ENCODE measurements at places on chromosomes 12 and 14.
A peak's percentile ranks its signal among the peaks of the same experiment; 100 is the strongest.

GRCh38 chr12:105907982-105908381, 230.8 kb downstream of the NUAK1 start:
- DNase-seq = no peak

- DNase-seq = no peak
These were observed 117.0 kb upstream of the SLCO1C1 start for GRCh38 chr12:20578142-20578541.

DNA sequence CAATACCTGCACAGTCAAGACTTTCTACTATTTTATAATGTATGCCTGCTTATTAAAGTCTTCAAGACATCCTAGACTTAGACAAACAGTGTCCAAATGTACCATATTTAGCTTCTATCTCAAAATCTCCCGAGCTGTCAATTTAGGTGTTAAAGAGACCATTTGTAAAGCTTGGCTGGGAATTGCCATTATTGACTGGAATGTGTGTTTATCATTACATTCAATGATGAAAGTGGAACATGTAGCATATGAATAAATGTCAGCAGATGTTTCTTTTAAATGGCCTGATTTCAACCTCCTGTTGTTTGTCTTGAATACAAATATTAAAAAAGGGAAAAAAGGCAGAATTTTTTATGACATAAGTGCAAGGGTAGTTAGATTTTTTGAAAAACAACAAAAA, 572.3 kb downstream of the PRKD1 start:
- DNase-seq = no peak

GRCh38 chr12:115037830-115038229, 353.9 kb upstream of the TBX3 start:
- DNase-seq = no peak

- no peak for DNase-seq
These were observed 372.5 kb upstream of the DDHD1 start for GRCh38 chr14:53525608-53526007.

- no peak for DNase-seq
These were observed 36.0 kb downstream of the SYNDIG1L start for GRCh38 chr14:74389980-74390379.

DNA sequence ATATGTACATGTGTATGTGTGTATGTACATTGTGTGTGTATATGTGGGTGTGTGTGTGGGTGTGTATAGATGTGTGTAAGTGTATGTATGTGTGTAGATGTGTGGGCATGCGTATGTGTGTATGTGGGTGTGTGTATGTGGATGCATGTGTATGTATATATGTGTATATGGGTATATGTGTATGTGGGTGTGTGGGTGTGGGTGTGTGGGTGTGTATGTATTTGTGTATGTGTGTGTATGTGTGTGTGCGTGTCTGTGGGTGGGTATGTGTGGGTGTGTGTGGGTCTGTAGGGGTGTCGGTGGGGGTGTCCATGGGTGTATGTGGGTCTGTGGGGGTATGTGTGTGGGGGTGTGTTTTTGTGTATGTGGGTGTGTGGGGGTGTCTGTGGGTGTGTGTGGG, 101.6 kb downstream of the PIWIL1 start:
- DNase-seq = no peak

GRCh38 chr14:73338551-73338950, 101.2 kb downstream of the PAPLN start:
- no peak for DNase-seq

DNA sequence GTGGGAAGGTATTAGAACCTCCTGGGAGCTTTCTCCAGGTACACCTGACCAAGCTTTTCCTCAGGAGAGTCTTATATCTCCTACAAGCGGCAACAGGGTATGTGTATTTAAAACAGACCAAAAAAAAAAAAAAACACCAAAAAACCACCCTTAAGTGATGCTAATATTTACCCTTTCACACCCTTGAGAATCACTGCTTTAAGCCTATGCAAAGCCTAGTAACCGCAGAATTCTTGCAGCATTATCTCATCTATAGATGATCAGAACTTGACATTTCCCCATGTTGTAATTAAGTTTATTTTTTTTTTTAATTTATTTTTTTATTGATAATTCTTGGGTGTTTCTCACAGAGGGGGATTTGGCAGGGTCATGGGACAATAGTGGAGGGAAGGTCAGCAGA, 19.3 kb downstream of the ZNF641 start:
- DNase-seq = no peak

GRCh38 chr12:62739266-62740015, 195.5 kb downstream of the PPM1H start:
- DNase-seq = no peak

DNA sequence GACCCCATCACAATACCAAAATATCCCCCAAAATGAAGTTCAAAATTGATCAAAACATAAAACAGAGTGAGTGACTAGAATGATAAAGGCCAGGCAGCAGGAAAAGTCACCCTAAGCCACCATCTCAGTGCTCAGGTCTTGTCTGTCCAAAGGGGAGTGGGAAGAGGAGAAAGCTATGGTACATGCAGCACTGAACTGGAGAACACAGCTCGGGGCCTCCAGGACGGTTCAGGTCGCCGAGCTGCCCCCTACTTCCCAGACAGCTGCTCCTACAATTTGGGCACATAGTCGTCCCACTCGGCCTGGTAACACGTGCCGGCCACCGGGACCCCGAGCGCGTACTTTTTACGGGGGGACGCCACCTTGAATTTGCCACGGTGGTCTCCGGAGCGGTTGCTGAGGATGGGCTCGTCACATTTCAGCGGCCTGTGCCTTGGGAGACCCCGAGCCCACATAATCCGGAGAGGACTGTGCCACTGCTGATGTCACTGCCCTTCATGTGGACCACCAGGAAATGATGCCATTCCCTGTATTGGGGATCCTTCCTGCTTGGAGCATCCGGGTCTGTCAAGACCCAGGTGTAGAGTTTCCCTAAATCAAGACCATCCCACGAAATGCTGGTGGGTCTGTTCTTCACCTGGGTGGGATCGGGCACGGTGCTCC, 31.6 kb downstream of the AK7 start:
- no peak for DNase-seq

DNA sequence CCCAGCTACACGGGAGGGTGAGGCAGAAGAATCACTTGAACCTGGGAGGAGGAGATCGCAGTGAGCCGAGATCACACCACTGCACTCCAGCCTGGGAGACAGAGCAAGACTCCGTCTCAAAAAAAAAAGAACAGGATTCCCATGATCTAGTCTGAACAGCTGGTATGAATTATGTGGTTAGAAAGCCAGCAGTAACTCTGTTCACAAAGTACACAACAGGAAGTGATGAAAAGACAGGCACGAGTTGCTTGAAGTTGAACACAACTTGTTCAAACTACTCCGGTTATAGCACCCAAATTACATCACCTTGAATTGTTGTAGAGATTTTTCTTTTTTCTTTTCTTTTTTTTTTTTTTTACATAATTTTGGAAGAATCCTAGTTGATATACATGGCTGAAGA, 238.8 kb upstream of the RGS6 start:
- no peak for DNase-seq

- DNase-seq = no peak
These were observed 37.5 kb downstream of the FZD10 start for GRCh38 chr12:130199581-130200390.

DNA sequence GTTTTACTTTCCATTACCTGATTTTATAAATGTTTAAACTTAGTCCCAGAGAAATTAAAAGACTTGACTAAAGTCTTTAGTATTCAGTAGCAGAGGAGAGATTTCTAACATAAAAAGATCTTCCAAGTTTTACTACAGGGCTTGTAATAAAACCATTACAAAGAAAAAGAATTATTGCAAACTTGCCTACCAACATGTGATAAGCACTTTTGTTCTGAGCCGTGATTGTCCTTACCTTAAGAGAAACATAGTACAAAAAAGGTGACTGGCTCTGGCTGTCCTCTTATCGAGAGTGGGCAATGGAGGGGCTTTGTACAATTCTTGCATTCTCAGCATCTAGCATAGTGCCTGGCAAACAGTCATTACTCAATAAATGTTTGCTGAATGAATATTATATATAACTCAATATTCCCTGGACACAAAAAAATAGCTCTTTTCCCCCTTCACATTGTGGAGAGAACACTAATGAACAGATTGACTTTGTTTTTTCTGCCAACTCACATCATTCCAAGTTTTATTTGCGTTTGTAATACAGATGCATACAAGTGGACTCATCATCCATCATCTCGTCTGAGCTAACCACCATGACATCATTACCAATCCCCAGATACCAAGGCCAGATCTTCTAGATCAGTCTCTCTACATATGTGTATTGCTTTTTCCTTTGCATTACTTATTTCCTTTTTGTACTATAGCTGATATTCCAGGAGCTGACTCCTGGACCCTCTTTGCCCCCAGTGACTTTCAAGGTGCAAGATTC, 192.8 kb upstream of the EEA1 start:
- DNase-seq = no peak

GRCh38 chr14:91390165-91390778, 27.3 kb downstream of the CCDC88C start:
- DNase-seq = no peak

GRCh38 chr12:2627076-2627834, 167.5 kb upstream of the FKBP4 start:
- DNase-seq = no peak

- DNase-seq = no peak
These were observed 163.5 kb downstream of the MON2 start for GRCh38 chr12:62629971-62630739.

DNA sequence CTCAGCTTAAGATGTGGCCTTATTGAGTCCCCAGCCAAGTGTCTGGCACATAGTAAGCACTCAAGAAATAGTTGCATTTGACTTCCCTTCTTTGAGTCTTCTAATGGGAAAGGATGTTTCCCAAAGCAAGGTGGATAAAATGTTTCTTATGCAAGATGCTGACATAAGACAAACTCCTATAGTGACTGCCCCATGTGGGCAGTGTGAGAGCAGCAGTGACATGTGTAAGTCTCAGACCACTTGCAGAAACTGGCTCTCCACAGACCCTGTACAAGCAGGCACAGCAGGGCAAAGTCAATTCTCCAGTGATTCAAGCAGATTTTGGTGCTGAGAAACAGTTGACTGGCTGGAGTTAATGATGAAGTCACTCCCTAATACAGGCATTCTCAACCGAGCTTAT, 255.3 kb downstream of the ANO2 start:
- peak; percentile 6 for DNase-seq

DNA sequence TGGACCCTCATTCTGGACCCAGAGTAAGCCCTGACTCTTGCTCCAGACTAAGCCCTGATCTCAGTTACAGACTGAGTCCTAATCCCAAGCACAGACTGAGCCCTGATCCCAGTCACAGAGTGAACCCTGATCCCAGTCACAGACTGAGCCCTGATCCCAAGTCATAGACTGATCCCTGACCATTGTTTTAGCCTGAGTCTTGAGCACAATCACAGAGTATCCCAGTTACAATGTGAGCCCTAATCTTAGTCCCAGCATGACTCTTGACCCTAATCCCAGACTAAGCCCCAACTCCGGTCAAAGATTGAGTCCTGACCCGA, 240.6 kb downstream of the RBM19 start:
- DNase-seq = no peak

GRCh38 chr12:110280392-110280778, 662 bp upstream of the ATP2A2 start:
- DNase-seq = no peak

DNA sequence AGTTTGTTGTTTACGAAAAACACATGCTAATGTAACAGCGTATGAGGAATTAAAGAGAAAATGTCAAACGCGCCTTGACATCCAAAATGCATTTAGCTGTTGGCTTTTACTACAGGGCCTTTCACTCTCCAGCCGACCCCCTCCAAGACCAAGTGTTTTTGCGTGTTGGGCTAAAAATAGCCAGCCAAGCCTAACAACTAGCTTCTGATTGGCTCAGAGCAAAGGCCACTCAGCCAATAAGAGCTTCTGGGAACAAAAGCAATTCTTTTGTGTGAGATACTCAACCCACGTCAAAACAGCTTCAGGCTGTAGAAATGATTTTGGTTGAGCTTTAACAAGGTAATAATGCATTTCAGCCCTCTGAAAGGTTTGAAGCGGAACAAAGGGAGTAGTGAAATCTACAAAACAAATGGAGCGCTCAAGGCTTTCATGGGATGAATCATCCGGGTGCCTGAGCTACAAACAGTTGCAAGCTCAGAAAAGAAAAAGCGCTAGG, 198.7 kb upstream of the DCN start:
- no peak for DNase-seq

DNA sequence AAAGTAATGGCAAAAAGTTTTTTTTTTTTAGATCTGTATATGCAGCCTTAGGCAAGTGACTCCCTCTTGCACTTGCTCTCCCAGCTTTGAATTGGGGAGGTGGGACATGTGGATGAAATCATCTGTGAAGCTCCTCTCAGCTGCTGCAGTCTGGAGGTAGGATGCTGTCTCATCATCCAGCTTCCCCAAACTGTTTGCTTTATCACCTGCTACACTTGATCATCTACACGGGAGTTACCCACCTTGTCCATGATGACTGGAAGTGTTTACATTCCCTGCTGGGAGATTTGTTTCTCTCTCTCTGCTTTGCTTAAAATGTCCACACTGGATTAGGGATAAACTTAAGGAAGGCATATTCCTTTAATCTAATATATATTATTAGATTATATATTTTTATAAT, 8.5 kb upstream of the FGF23 start:
- DNase-seq = no peak

- no peak for DNase-seq
These were observed 261.5 kb downstream of the PCNX1 start for GRCh38 chr14:71168564-71169427.

DNA sequence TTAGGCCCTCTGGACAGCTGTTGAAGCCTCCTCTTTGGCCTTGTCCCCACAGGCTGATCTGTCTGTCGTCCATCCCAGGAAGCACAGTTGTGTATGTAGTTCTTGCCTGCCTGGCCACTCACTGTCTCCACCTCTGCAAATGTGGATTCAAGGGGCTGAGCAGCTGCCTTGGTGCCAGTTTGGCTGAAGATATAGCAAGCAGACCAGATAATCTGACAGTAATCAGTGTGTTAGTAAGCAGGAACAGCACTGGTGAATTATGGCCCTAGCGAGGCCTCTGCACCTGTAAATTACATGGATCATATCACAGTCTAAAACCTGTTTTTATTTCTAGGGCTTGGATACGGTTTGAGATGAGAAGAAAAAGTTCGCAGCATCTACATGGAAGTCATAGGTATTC, 282.5 kb upstream of the NOS1 start:
- no peak for DNase-seq

- DNase-seq = no peak
These were observed 25.1 kb upstream of the CDK17 start for GRCh38 chr12:96425321-96425720.

GRCh38 chr14:61110316-61111082, 129.5 kb downstream of the SLC38A6 start:
- DNase-seq = no peak
